ENCODE measurements at places on chromosomes 5 and 9.

DNA sequence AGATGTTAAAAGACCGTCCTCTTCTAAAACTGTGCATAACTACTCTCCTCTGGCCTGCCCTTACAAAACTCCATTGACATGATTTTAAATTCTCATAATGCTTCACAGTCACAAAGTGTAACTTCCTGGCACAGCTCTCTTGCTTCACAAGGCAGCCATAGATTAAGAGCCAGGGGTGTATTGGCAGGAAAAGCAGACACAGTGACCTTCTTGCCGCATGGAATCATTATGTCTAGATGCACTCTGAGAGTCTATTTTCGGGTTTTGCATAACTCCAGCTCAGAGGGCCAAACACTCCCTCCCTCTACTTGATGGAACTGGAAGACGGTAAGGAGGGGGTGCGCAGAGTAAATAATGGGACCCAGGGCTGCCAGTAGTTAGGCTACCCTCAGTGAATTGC, 110.1 kb downstream of the MARCHF3 start:
- DNase-seq, result no peak

- no peak for DNase-seq
These were observed 29.8 kb downstream of the CORO2A start for GRCh38 chr9:98162613-98163012.

GRCh38 chr5:2109566-2109965, 226.8 kb upstream of the IRX4 start:
- no peak for DNase-seq

GRCh38 chr5:1217596-1218206, 7.5 kb upstream of the SLC6A18 start:
- DNase-seq, result no peak

GRCh38 chr9:93129691-93130500, 4.2 kb downstream of the NINJ1 start:
- DNase-seq, result no peak

- DNase-seq, result no peak
These were observed 727.9 kb upstream of the PTPRD start for GRCh38 chr9:11340654-11341053.

Data from D721Med (cell line).